ENCODE measurements at places on chromosomes 4 and X.

DNA sequence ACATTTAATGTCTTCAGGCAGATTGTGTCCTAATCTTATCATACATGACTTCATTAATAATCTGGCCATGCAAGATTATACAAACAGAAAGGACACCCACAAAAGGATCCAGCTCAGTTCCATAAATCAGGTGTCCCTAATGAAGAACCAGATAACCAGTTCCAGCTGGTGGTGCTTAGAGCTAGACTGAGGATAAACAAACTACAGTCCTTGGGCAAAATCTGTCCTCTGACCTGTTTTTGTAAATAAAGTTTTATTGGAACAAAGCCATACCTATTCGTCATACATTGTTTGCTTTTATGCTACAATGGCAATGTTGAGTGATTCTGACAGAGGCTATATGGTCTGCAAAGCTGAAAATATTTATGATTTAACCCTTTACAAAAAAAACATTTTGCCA lies 199.5 kb downstream of the MID1IP1 start:
- no peak for DNase-seq

DNA sequence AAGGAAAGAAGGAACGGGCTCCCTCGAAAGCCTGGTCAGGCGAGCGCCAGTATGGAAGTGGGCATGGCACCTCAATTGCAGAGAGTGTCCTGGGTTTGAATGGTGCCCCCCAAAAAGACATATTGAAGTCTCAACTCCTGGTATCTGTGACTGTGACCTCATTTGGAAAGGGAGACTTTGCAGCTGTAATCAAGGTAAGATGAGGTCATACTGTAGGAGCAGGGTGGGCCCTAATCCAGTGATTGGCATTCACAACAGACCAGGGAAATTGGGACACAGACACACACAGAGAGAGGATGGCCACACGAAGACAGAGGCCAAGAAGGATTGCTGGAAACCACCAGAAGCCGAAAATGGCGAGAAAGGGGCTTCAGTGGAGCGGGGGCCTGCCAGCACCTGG lies 6.4 kb downstream of the ZFP92 start:
- DNase-seq = no peak

- DNase-seq = no peak
These were observed 3.3 kb downstream of the KLF3 start for GRCh38 chr4:38667085-38667893.

GRCh38 chr4:135277068-135277979 lies 1075.7 kb upstream of the PABPC4L start:
- no peak for DNase-seq

DNA sequence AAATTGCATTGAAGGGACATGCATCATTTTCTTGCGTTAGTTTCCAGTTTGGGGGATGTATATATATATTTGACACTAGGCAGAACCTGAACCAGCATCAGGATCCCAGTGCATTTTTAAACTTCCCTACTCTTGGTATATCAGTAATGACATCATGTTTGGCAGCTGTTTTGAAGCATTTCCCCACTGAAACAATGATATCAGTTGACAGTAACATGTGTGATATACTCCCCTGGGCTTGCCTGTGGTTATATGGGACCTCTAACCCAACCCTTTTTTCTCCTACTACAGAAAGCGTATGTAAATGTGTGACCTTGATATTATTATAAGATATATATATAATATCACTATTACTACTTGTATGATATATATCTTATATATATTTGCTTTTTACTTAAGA lies 225.9 kb upstream of the CASK start:
- no peak for DNase-seq

- no peak for DNase-seq
These were observed 468.5 kb downstream of the IQCM start for GRCh38 chr4:149347139-149347538.

DNA sequence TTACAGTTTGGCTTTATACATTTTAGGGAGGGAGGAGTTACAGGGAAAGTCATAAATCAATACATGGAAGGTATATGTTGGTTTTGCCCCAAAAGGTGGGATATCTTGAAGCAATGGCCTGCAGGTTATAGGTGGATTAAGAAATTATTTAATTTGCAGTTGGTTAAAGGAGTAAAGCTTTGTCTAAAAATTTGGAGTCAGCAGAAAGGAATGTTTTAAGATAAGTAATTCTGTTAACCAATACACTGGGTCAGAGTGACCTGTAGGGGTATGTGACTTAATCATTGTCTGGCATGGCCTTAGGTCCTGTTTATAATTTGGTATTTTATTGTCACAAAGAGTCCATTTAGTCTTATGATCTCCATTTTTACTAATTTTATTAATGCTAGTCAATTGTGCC lies 115.0 kb downstream of the AGTR2 start:
- DNase-seq = no peak

GRCh38 chr4:83065266-83065665 lies 30.3 kb downstream of the COPS4 start:
- no peak for DNase-seq

- DNase-seq = no peak
These were observed 523.6 kb downstream of the TRAM1L1 start for GRCh38 chr4:116561768-116562167.

- DNase-seq = no peak
These were observed 531.9 kb downstream of the INPP4B start for GRCh38 chr4:142314247-142314646.

DNA sequence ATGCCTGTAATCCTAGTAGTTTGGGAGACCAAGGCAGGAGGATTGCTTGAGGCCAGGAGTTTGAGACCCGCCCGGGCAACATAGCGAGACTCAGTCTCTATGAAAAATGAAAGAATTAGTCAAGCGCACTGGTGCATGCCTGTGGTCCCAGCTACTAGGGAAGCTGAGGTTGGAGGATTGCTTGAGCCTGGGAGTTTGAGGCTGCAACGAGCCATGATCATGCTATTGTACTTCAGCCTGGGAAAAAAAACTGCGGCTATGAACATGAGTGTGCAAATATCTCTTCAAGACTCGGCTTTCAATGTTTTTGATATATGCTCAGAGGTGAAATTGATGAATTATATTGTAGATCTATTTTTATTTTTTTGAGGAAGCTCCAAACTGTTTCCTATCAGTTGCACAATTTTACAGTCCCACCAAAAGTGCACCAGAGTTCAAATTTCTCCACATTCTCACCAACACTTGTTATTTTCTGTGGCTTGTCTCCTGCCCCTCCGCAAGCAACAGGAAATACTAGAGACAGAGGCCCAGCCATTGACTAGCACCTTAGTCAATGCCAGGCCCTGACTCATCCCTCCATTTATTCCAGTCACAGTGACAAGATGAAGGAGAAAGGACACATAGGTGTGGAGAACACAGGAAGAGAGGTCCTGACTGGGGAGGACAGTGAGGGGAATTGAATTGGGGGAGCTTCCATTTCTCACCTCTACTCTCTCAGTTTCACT lies 33.1 kb upstream of the ZNF41 start:
- no peak for DNase-seq

- DNase-seq = no peak
These were observed 71.7 kb downstream of the CFAP299 start for GRCh38 chr4:80407246-80407645.

DNA sequence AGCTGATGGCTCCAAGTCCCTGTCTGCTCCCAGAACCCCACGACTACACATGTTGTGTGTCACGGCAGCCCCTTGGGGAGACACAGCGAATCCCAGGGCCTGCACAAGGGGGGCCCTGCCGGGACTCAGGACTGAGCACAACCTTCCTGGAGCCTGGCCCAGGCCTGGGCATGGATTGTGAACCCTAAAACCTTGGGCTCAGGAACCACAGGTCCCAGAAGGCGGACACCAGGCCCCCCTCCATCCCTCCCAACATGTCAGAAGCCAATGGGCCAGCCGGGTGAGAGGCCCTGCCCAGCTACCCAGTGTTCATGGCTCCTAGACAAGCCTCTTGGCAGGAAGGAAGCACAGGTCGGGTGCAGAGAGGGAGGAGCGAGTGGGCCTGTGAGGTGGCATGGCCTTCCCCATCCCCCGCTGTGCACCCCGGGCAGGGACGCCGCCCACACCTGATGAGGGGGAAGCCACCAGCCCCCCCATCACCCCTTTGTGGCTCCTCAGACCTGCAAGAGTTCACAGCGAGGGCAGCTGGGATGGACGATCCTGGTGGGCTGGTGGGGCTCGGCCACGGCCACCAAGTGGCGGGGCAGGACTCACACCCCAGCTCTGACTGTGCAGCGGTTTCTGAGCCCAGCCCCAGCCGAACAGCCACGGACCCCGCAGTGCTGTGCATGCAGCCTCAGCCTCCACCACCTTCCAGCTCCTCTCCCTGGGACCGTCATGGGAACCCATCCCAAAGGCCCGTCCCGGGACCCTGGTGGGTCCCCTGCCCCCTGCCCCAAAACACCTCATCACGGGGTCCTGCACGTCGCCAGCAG lies 3.7 kb downstream of the PDE6B start:
- DNase-seq = no peak

- DNase-seq = no peak
These were observed 28.9 kb downstream of the TENM3 start for GRCh38 chr4:182272151-182272550.

GRCh38 chr4:34148322-34148908 lies 2095.9 kb downstream of the ARAP2 start:
- DNase-seq = no peak

DNA sequence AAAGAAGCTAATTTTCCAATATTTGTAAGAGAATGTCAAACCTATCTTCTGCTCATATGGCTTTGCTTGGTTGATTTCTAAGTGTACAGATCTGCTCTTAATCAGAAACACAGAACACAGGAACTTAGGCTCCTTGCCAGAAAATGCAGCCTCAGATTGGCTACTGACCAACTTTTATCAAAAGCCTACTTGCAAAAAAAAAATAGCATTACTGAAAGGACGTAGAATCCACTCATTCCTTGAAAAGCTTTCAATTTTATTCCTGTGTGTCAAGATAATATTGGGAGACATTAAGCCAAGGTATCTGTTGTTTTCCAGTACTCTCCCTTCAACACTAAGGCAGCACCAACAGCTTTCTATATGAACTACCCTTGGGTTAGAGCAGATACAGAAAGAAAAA lies 127.6 kb upstream of the INTU start:
- DNase-seq = no peak

DNA sequence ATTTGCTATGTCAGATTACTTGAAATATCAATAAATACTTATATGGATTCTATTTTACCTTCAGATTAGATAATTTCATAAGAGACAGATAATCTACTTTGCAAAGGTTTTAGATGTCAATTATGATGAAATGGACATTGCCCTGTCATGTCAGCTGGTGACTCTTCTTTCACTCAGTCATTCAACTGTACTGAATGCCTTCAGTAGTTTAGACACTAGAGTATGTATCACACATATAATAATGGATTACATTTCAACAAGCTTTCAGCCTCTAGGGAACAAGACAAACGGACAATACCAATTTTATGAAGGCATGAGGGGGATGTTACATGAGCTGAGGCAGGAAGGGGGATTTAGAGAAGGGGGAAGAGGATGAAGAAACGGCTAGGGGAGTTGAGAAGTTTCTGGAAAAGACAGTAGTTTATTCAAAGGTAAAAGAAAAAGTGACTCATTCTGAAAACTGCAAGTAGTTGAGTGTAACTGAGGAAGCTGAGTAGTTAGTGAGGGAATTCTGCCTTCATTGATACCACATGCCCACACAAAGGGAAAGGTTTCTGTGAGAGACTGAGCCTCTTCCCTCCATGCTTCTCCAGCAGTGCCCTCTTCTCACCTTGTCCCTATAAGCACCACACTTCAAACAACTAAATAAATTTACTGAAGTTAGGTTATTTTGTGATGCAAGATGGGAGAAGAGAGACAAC lies 25.7 kb downstream of the SLC9B2 start:
- no peak for DNase-seq

- no peak for DNase-seq
These were observed 61.8 kb downstream of the CPE start for GRCh38 chr4:165440415-165441158.

DNA sequence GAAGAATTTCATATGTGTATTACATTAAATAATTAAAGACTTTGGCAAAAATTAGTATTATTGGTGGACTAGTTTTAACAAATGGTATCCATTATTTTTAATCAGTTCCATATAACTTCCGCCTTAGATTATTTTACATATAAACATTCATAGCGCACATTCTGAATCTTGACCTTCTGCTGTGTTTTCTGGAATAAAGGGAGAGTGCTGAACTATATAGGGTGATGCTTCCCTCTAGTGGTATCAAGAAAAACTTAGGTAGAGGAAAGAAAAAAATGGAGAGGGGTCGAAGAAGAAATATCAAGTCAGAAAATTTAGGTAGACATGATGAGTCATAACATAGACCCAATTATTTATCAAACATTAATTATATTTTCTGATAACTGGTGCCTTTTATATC lies 155.6 kb upstream of the PACRGL start:
- no peak for DNase-seq
